ENCODE measurements at places on chromosomes 11 and 22.

- no peak for DNase-seq
Measured at GRCh38 chr11:80146232-80146631, 705.4 kb upstream of the TENM4 start.

DNA sequence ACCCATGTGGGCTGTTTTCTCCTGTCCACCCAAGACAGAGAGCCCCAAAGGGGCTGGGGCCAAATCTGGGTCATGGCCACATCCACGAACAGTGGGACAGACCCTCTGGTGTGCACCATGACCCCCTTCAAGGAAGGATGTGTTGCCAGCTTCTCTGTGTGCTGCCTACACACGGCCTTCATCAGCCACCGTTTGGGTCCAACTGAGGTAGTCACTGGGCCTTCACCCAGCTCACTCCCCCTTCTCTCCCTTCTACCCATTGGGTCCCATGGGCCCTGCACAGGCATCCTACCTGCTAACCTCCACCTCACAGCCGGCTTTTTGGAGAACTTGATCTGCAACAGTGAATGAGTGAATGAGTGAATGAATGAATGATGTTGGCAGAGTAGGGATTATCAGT lies 1484.9 kb downstream of the BRD1 start:
- no peak for DNase-seq

- no peak for DNase-seq
Measured at GRCh38 chr11:87263979-87264378, 226.2 kb downstream of the TMEM135 start.

GRCh38 chr11:129639300-129639699 lies 176.3 kb upstream of the TMEM45B start:
- no peak for DNase-seq

- DNase-seq: no peak
Measured at GRCh38 chr11:117187007-117187406, 8.5 kb downstream of the SIDT2 start.

GRCh38 chr11:124611064-124611463 lies at the start of gene PANX3:
TSS of gene PANX3 (plus strand) at chr11:124611428. CDS start at chr11:124611557, 129 bp downstream.
- DNase-seq: no peak

DNA sequence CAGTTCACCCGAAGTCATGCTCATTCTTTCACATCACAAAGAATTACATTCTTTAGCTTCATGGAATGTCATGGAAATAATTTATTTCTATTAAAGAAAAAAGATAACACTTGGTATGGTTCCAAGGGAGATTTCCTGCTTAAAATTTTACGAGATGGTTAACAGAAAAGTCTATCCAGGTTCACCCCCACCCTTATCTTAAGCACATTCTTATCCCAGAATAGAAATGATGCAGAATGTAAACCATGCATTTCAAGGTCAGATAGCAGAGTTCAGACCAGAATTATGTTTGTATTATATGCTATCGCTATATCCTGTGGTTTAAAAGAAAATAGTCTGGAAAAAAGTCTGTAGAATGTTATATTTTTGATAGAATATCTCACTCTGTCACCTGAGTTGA lies 58.7 kb downstream of the GAS2 start:
- DNase-seq: no peak

DNA sequence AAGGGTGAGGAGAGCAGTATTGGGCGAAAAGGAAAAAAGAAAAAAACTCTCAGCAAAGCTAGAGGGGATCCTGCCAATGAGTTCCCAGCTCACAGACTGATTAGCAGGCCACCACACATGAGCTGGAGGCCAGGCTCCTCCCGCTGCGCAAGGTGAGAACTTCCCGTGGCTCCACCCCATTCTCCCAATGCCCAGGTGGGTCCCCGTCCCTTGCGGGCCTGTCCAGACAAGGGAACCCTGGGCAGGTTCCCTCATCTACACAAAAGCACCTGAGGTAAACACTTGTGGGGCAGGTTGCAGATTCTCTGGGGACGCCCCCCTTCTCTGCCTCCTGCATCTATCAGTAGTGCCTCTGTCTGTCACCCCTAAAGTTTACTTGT lies 46.5 kb downstream of the CDPF1 start:
- no peak for DNase-seq

GRCh38 chr11:1382831-1383607 lies 6.7 kb upstream of the BRSK2 start:
- no peak for DNase-seq

DNA sequence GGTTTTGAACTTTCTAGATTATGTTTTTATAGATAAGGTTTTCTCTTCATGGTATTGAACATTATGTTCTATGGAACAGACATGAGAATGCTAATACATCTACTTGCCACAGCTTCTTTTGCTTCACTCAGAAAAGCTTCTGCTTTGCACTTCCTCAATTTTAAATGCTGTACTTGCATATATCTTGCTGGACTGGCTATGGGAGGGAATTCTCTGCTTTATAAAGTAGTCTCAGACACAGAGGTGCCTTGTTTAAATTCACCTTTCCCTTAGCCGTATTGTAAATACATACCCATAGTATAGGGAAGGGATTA lies 173.9 kb downstream of the DDX10 start:
- no peak for DNase-seq

Measured in cerebellar nuclear complex (tissue), 1 donor.